ENCODE measurements at places on chromosomes 13 and 19.
A peak's percentile ranks its signal among the peaks of the same experiment; 100 is the strongest.

DNA sequence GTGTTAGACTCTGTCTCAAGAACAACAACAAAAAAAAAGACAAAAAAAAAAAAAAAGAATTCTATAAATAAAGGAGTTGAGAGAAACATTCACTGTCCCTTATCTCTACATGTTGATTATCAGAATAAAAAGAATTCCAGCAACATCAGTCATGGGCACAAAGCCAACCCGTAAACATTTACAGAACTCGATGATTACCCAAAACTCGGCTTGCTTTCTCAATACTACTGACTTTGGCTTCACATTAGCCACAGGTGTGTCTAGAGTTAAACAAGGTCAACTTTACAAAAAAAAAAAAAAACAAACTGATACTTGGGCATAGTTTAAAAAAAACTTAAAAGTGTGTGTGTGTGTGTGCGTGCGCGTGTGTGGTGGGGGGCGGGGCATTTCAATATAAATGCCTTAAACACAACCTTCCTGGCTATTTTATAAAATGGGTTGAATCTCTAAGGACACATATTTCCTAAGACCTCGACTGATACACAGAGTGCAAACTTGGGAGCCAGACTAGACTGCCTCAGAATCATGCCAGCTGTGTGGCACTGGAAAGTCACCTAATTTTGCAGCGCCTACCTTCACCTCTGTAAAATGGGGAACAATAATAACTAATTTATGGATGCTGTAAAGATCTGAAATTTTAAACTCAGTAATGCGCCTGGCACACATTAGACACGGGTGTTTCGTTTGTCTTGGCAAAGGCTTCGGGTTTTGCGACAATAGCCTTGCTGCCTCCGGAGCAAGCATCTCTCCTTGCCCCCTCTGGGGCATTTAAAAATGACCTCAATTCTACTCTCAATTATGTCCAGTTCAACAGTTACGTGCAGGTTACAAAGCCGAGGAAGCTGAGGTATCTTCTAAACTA is 922 bp downstream of the EBPL start:
- no peak for DNase-seq

- DNase-seq, result no peak
Measured at GRCh38 chr13:112055915-112056269, 11.1 kb upstream of the SOX1 start.

DNA sequence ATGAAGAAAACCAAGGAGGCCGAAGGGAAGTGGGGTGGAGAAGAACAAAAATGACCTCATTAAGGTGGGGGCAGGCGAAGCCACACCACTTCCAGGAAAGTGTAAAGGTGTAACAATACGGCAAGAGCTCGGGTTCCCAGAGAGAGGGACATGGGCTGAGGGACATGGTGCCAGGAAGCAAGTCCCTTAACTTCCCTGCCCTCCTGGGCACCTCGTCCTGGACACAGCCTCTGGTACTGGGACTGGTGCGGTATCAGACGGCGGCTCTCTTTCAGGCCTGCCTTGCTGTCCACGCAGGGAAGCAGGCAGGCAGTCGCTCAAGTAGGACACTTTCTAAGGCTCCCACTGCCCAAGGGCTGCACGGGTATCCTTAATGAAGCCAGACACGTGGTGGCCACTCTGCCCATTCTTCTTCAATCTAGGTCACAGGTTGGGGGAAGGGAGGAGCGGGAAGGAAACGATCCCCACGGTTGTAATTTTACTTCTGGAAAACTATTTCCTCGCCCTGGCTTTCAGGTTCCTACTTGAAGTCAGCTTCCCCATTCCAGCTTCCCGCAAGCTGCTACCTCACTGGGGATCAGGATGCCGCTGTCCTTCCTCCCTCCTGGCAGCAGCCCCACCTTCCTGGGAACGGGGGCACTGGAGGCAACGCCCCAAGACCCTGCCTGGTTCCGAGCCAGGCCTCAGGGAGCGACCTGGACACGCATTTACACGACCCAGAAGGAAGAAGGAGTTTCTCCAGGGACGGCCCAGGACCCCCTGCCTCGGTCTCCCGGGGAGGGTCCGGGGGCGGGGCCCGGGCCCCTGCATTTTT is 1.2 kb downstream of the AP3D1 start:
- peak; percentile 68 for DNase-seq

GRCh38 chr19:17775991-17776803 is 18.7 kb upstream of the B3GNT3 start:
- no peak for DNase-seq

- no peak for DNase-seq
Measured at GRCh38 chr19:45954156-45954555, 19.5 kb downstream of the NOVA2 start.

DNA sequence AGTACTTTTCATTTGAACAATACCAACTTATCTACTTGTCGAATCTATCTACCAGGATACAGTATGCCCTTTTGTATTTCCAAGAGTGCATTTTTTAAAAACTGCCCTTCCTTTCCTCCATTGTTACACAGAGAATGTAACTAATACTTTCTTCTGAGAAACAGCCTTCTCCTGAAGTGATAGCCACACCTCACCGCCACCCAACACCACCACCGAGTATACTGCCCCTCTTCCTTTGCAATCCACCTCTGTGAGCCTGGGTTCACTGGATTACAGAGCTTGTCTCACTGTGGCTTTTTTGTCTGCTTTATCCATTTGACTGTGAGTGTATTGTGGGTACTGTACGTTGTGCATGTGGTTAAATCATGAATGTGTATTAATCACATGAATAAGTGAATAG is 305.4 kb downstream of the KLF12 start:
- no peak for DNase-seq

- DNase-seq, result no peak
Measured at GRCh38 chr13:104691767-104692467, 1625.7 kb upstream of the SLC10A2 start.
